ENCODE measurements at places on chromosomes 3 and 15. TPM values are rescaled to one million over a fixed set of nuclear protein-coding genes. Genes with fewer than 3 reads are reported as not detected.

The ATP13A5 gene
- 0.08 TPM for polyA plus RNA-seq

The GABPB1 gene
- polyA plus RNA-seq = 31.5 TPM

The SOX14 gene
- not detected for polyA plus RNA-seq

The HHLA2 gene
- 18.3 TPM for polyA plus RNA-seq

The KCNMB3 gene
- polyA plus RNA-seq = 6.5 TPM

The PPP1R14D gene
- 0.42 TPM for polyA plus RNA-seq

The NEO1 gene
- polyA plus RNA-seq = 148 TPM

The TRH gene
- polyA plus RNA-seq = 0.21 TPM

The CKMT1A gene
- 3.8 TPM for polyA plus RNA-seq

The CTDSPL gene
- polyA plus RNA-seq = 97.9 TPM

The SHC4 gene
- 3.0 TPM for polyA plus RNA-seq

The NTRK3 gene
- polyA plus RNA-seq = 13.2 TPM

The PDZRN3 gene
- polyA plus RNA-seq = 43.8 TPM

The DAZL gene
- not detected for polyA plus RNA-seq

The ATOSA gene
- polyA plus RNA-seq = 39.6 TPM

The RNF13 gene
- polyA plus RNA-seq = 101 TPM

The GALNT15 gene
- polyA plus RNA-seq = 1.7 TPM

The HDC gene
- polyA plus RNA-seq = 0.62 TPM

The SST gene
- not detected for polyA plus RNA-seq

The PLA2G4F gene
- polyA plus RNA-seq = 24.6 TPM

The CCDC13 gene
- 4.0 TPM for polyA plus RNA-seq

The TMCO5A gene
- not detected for polyA plus RNA-seq
